DMS53 (cell line): ENCODE measurements at places on chromosomes 12 and 14.

- DNase-seq: peak; percentile 20
These were observed 25.6 kb downstream of the ALDH2 start for GRCh38 chr12:111792155-111792855.

DNA sequence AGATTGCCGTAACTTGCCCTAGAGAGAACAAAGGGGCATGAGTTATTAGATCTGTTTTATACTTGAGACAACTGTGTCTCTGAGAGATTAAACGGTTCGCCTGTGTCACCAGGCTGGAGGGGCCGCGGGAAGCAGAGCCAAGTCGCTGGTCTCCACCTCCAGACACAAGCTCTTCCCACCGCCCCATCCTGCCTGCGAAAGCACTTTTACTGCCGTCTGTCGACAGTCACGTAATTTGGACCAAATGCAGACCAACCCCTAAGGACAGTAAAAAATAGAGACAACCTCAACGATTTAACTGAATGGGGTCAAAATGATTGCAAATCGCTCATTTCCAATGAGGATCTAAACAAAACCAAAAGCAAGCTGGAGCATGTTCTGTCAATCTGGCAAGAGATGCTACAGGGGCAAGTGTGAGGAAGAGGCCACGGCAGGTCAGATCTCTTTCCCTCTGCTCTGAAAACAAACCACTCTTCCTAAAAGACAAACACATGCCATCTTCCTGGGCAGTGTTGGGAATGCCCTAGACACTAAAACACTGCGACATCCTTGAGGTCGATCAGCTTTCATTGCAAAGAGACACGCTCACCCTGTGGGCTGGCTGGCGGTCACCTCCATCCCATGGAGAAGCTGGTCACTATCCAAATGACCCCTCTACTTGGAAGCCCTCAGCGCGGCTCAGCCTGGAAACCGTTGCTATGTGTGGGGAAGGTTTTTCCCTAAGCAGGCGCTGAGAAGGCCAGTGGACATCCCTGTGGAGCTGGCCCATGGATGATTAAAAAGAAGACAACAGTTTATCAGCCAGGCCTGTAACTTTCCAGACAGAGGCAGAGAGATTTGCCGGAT lies 17.1 kb downstream of the GSC start:
- no peak for DNase-seq

DNA sequence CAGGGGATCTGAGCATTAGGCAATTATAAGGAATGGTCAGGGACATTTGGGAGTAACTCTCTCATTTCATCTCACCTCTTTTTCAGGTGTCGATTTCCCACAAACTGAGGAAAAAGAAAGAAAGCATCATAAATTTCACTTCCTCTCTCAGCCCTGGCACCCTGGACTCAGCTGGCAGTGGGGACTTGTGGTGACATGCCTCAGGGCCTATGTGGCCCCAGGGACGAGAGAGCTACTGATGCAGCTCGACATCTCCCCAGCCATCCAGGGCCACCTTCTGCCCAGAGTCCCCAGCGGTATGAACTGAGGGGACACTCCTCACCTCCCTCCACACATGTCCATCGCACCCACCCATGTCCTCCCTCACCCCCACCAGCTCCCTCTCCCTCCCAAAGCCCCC lies 11.7 kb downstream of the TNFRSF1A start:
- no peak for DNase-seq

DNA sequence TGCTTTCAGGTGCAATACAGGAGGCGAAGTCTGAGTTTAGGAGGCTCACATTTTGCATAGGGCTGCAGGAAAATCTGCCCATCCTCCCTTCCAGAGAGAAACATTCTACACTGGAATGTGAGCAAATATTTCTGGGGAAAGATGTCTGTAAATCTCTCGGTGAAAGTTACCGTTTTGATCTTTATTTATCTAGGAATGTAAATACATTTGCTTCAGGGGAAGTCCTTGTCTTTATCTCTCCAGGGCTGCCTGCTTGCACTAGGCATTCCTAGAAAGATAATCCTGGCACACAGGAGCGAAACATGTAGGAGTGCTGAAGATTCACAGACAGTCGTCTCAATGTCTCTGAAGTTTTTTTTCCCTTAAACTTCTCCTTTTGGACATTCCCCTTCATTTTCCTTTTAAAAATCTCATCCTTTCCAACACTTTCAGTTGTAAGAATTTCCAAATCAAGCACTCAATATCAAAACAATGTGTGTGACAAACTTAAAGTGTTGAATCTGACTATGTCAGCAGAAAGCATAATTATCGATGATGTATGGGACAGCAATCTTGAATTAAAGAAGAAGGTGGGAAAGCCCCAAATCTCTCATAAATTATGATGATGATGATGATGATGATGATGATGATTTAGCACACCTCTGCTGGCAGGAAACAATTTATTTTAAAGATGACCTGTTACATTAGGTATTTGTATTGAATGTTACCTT lies 113.4 kb upstream of the RESF1 start:
- DNase-seq: no peak

- DNase-seq: no peak
These were observed 184.0 kb downstream of the ITPR2 start for GRCh38 chr12:26648999-26649398.

DNA sequence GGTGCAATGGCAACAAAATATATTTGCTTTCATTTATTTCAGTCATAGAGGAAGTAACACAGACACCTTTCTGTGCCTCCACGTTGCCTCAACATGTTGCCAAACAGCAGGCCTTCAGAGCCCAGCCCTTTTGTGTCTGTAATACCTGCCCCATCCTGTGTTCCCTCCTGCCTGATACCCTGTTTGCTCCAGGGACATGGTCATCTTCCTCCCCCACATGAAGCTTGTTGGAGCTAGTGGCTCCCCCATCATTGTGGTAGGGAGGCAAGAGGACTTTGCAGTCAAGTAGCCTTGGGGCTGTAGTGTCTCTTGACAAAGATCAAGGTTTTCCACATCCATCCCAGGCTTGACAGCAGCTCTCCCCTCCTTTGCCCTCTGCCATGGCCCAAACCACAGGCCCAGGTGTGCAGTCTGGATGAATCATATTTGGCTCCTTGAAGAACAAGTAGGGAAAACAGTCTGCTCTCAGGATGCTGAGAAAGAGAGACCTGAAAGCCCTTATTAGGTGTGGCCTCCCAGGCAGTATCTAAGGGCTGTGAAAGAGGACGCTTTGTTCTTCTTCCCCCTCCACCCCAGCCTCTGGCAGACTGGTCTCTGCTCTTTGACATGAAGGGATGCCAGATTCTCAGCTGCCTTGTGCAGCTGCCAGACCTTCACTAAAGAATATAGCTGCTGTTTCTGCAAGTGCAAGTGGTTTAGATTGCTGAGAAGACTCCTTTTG lies 329.0 kb downstream of the C12orf75 start:
- no peak for DNase-seq

- DNase-seq: no peak
These were observed 61.7 kb downstream of the PRMT8 start for GRCh38 chr12:3552726-3553045.

GRCh38 chr12:109513051-109513450 lies 35.6 kb downstream of the UBE3B start:
- DNase-seq: peak; percentile 26
